ENCODE measurements at places on chromosomes 2 and 18. TPM values are rescaled to one million over a fixed set of nuclear protein-coding genes. Genes with fewer than 3 reads are reported as not detected.

GRCh38 chr18:47815486-47816270, 114.8 kb downstream of the SMAD2 start:
- DNase-seq = no peak

GRCh38 chr2:157336137-157337010, 10.8 kb upstream of the ERMN start:
- no peak for DNase-seq

GRCh38 chr2:121872651-121873050, 117.2 kb downstream of the TSN start:
- no peak for DNase-seq

WDR7 gene
- total RNA-seq = 51.1 TPM

GRCh38 chr18:67813380-67814028, 297.0 kb upstream of the DSEL start:
- no peak for DNase-seq

DNA sequence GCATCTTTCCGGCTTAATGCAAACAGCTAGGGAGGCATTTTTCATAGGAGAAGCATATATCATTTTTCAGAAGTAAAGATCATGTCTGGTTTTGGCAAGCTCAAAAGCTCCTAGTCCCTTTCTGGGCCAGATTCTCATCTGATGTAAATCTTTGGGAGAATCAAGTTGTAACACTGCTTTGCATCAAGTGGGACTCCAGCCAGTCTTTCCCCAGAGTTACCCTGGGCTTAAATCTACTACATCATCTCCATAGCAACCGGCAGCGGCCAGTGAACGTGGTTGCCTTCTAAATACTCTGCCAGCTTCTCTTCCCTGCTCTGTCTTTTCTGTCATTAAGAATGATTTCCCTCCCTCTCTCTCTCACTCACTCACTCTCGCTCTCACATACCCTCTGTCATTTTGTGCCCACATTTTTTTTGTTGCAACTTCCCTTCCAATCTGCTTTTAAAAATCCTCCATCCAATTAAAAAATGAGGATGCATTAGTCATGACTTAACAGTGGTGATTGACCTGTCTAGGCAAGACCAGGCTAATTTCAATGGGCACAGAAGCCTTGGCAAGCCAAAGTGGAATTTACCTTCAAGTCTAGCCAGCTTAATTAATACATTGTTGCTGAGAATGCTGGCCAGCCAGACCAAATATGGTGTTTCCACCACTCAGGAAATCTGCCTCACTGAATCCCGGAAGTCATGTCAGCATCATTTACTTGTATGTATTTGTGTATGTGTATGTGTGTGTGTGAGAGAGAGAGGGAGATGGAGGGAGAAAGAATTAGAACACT, 93.0 kb downstream of the NRP2 start:
- no peak for DNase-seq

LTBP1 gene
- total RNA-seq = 0.76 TPM

DRC1 gene
- not detected for total RNA-seq

TNFRSF11A gene
- total RNA-seq = 5.9 TPM

PPP4R1 gene
- total RNA-seq = 53.9 TPM

DNA sequence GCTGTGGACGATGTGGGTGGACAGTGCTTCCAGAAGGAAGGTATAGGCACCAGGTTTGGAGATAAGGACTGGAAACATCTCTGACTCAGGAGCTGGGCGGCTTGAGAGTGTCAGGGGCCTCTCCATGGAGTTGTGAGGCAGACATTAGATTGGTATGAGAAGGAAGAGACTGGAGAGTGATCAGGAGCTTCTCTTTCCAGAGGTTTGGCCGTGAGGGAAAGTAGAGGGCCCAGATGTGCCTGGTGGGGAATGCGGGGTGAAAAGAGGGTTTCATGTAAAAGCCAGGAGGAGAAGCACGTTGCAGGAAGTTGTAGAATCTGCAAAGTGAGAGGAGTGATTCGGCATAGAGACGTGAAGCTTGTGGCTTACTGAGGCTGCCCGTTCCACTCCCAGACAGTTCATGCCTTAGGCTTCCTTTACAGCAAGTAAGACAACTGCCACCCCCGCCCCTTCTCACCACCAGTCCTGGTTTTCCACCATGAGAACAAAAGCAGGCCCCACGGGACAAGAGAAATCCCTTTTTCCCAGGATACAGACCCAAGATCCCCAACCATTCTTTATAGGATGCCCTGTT, 166.3 kb upstream of the HDAC4 start:
- DNase-seq = peak; percentile 15

- DNase-seq = no peak
These were observed 17.2 kb upstream of the ASXL3 start for GRCh38 chr18:33560686-33561370.

TUBA3D gene
- not detected for total RNA-seq

GALNT14 gene
- total RNA-seq = not detected

ANKRD30B gene
- total RNA-seq = not detected

DNA sequence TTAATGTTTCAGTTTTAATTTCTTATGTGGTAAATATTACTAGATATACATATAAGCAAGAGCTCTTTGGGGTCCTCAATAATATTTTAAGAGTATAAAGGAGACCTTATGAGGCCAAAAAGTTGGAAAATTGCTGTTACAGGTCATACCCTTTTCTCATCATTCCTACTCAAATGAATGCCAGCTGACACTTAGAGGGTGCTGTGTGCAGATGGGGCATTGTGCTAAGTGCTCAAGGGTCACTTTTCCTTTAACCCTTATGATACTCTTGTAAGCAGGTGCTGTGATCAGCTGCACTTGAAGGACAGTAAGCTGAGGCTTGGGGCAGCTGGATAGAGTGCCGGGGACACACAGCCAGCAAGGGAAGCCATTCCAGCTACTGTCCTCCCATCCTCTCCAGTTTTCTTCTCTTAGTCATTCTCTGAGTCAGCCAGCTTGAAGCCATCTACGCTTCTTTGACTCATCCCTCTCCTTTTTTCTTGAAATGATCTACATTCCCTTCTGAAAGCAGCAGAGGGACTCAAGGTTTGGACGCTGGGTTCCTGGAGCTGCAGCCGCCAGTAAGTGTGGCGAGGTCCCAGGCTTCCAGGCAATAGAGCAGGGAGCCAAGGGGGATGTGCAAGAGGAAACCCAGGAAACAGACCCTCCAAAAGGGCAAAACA, 42.0 kb upstream of the CREB1 start:
- DNase-seq = no peak

HOXD4 gene
- total RNA-seq = not detected

DNA sequence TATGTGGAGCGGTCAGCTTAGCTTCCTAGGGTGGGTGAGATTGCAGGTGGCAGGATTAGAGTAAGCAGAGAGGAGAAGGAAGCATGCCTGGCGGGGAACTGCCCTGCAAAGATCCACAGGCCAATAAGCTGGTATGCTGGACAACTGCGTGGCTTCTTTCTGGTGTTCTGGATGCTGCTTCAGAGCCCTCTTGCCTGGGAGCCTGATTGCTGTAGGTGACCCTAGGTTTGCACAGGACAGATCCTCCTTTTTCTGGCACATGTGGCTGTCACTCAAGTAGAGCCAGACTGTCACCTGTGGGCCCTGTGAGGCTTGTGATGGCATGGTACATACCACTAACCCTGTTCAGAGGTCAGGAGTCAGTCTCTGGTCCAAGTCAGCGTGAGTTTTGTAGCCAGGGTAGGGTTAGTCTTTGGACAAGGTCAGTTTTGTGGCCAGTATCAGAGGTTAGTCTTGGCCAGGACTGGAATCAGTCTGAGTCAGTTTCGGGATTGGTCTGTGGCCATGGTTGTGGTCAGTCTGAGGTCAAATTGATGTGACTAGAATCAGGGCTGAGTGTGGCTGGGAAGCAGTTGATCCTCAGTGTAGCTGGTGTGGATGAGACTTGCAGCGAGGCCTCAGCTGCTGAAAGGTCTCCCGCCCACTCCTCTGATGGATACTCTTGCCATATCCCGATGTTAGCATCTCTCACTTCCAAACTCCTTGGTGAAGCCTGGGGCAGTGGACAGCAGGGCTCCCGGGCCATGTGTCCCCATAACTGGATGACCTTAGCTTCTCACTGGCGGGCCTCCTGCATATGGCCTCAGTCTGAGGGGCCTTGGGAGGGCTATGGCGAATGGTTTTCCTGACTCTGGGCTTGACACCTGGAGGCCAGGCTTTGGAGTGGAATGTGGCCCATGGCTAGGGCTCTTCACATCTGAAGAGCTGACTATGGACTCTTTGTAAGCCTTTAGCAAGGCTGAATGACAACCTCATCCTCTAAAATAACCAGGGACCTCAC, 260.5 kb downstream of the DYSF start:
- no peak for DNase-seq

- no peak for DNase-seq
These were observed 136.8 kb downstream of the NEDD4L start for GRCh38 chr18:58180738-58181353.

GRCh38 chr18:24878289-24878688, 417.9 kb downstream of the HRH4 start:
- DNase-seq = no peak

VSNL1 gene
- total RNA-seq = not detected

GRCh38 chr2:201191132-201191875, 8.4 kb downstream of the CASP10 start:
- no peak for DNase-seq

- DNase-seq = no peak
These were observed 1712.8 kb upstream of the TMEFF2 start for GRCh38 chr2:193907561-193907960.

GRCh38 chr2:106098081-106098480, 96.0 kb downstream of the UXS1 start:
- no peak for DNase-seq

- DNase-seq = no peak
These were observed 18.6 kb downstream of the THADA start for GRCh38 chr2:43576981-43577892.

ZNF638 gene
- total RNA-seq = 104 TPM

Data from natural killer cell treated with Interleukin-12 subunit alpha and Interleukin-12 subunit beta and Interleukin-15 and Interleukin-18, amount 100 ng/mL, for 72 hours (primary cell).